EL (cell line): ENCODE measurements at places on chromosomes 1 and 21.
A peak's percentile ranks its signal among the peaks of the same experiment; 100 is the strongest.

DNA sequence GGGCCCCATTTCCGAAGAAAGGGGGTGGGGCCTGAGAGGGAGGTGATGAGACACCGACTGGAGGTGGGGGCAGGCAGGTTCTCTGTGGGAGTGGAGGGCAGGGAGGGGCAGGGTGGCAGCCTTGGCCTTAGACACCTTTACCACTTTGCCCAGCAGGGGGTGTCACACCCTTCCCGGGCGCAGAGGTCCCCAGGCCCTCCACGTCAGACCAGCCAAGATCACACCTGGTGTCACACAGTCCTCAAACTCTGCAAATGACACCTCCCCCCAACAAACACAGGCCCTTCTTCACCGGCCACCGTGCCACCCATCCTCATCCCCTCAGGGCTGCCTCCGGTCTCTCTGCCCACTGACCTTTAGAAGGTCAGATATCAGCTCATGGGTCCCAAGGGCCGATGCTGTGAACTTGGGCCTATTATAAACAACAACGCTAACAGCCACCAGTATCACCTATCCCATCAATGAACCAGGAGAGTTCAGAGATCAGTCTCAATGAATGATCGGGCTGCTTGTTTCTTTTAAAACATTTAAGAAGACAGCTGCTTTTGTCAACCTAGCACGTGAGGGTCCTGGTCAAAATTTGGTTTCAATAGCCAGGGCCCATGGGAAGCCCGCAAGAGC lies 103.9 kb downstream of the CASZ1 start:
- peak; percentile 16 for DNase-seq

GRCh38 chr1:156963621-156964020 lies 43.2 kb downstream of the LRRC71 start:
- no peak for DNase-seq

GRCh38 chr1:161427733-161428516 lies 60.2 kb upstream of the CFAP126 start:
- DNase-seq, result peak; percentile 68

DNA sequence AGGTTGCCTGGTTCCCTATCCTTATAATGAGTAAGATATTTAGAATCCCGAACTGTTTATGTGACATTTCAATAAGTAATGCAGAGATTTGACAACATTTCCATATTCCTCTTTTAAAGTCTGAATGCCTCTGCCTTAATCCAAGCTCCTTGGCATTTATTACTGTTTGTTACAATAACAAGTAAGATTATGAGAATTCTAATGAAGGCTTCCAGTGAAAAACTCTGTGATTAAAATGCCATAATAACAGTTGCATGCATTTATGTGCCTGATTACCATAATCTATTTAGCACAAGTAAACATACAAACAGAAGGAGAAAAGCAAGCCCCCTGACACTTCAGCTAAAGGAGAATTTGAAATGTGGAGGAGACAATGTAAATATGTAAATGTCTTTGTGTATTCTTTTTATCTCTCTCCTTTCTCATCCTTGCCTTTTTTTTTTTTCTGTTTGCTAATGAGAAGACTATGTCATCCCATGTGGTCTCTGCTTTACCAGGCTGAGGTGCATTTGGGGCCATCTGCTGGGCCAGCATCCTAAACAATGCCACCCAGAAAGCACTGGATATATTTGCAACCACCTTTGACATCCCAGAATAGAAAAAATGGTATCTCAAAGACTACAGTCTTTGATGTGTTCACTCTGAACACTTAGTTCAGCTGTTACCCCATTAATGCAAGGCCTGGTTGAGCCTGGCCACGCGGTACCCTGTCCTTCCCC lies 17.2 kb upstream of the OLIG2 start:
- no peak for DNase-seq

DNA sequence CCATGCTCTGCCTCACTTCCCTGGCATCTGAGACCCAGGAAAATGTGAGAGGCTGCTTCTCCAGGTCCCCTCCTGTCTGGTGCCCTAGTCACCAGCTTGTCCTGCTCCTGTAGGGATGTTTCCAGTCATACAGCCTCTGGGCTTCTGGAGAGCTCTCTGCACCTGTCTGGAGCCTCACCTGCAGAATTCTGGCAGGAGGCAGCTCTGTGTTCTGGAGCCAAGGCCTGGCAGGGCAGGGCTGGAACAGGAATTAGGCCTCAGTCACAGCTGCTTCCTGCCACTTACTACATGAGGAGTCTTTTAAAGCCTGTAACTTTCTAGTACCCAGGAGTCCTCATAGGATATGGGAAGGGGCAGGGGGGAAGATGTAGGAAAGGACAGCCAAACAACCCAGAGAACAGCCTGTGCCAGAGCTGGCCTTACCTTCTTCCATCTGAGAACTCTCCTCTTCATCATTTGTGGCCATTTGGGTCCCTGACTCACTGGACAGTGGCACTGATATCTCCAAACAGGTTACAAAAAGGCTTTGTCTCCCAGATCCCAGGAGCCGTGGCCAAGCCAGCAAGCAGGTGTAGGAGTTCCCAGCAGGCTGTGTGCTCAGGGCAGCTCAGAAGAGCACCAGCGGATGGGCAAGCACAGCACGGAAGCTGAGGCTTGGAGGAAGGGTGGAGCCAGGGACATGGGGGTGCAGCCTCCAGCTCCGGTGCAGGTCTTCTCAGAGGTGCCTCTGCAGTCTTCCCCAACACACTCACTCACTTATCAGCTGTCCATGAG lies 31.4 kb upstream of the ARTN start:
- DNase-seq, result no peak
